AG08396 (cell line): ENCODE measurements at places on chromosomes 6 and 20.

DNA sequence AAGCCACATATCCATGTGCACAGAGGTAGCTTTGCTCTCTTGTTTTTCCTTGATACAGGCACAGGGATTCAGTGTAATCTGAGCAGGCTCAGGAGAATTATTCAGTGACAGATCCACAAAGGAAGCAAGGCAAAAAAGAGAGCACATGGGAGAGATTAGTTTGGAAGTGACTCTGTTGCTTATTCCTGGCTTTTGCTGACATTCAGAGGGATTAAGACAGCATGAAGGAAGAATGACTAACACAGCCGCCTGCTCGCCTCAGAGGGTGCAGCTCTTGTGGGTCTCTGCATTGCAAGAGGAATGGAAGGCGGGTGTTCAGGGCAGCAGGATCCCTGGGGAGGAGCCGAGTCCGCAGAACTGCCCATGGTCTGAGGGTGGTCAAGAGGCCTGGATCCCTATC lies 203.4 kb upstream of the KCNQ5 start:
- DNase-seq: peak; percentile 39

GRCh38 chr6:106281088-106281487 lies 44.5 kb downstream of the ATG5 start:
- DNase-seq: no peak

GRCh38 chr6:116512111-116512559 lies 696 bp downstream of the CALHM5 start:
- no peak for DNase-seq

DNA sequence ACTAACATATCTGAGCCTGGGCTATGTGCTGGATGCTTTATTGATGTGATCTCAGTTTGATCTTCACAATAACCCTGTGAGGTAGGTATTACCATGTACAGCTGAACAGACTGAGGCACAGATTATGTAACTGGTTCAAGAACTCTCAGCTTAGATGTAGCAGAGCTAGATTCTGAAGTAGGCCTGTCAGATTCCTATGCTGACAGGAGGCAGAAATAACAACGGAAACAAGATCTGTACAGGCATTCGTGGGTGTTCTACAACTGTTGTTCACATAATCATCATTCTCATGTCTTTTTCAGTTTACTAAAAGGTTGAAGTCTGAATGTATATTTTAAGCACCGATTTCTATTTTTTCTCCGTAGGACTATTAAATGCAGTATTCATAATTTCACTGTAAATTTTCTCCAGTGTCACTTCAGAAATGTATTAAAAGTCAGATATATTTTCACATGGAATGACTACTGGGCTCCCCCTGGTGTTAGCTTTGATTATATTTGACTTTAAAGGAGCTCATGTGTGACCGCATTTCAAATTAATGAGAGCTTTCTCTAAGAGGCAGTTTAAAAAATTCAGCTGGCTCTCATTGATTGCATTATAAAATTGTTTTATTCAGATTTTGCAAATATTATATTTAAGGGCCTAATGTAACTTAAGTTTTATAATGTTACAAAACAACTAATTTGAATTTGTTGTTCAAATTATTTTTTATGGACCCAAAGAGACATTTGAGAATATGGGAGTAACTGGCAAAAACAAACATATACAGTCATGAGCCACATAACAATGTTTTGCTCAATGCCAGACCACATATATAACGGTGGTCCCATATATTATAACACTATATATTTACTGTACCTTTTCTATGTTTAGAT lies 36.4 kb upstream of the SLC17A4 start:
- peak; percentile 16 for DNase-seq

GRCh38 chr20:5933802-5934436 lies 16.4 kb downstream of the TRMT6 start:
- no peak for DNase-seq

GRCh38 chr6:7540595-7540994 lies 876 bp upstream of the DSP start:
- no peak for DNase-seq

DNA sequence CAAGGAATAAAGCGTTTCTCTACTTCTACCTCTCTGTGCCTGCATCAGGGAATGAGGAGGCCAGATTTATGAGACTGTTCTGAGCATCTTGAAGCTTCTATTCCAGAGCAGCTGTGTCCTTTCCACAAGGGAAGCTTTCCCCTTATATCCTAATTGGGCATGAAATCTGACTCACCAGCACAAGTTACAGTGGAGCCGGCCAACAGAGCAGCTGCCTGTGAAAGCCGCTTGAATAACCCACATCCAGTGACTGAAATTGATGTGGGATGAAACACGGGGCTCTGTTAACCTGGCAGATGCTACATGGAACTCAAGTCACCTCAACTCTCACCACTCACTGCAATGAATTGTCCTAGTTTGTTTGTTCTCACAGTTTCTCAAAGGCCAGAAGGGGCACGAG lies 400.3 kb downstream of the TFAP2A start:
- no peak for DNase-seq

DNA sequence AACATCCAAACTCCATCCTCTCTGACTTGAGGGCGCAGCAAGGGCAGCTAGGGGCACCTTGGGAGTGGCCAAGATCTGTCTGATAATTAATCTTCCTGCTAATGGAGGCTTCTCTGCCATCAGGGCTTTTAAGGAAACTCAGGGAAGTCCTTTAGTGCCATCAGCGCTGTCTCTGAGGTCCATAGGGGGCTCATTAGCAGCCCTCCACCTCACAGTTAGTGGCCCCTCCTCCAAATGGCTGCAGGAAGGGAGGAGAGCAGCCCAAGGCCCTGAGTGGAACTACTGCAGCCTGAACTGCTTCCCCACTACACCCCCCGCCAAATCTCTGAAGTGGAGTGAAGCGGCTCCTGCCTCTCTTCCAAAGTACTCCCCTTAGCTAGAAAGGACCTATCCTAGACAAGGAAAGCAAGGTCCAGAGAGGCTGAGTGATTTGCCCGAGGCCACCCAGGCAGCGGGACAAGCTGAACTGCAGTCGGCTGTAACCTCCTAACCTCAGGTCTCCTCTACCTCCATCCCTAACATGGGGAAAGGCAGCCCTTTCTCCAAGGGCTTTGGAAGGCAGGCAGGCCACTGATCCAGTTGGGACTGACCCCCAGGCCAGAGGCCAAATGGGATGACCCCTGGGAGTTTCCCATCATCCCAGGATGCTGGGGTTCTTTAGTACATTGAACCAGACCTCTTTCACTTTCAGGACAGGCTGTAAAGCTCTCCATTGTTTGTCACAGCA lies 39.5 kb upstream of the ZFAND3 start:
- DNase-seq: no peak

DNA sequence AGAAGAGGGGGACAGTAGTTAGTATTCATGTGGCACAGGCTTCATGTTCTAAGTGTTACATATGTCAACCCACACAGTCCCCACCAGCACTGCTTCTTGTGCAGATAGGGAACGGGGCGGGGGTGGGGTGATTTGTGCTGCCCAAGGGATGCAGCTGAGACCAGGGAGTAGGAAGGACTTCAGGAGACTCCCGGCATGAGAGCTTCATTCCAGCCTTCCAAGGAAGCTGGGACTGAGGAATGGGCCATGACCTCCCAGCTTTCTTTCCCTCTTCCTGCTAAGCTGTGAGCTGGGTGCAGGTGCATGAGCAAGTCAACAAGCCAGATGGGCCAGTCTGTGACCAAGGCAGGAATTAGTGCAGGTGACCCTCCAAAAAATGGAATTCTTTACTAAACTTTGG lies 9.2 kb downstream of the BEND3 start:
- DNase-seq: no peak

- peak; percentile 20 for DNase-seq
Measured at GRCh38 chr20:24100370-24101011, 111.9 kb upstream of the GGTLC1 start.

- peak; percentile 98 for DNase-seq
Measured at GRCh38 chr6:19836799-19837510, at the start of gene ID4. TSS of gene ID4 (plus strand) at chr6:19837370. CDS start at chr6:19837755, 385 bp downstream.

GRCh38 chr6:160462116-160462515 lies 113.9 kb downstream of the SLC22A3 start:
- DNase-seq: no peak

DNA sequence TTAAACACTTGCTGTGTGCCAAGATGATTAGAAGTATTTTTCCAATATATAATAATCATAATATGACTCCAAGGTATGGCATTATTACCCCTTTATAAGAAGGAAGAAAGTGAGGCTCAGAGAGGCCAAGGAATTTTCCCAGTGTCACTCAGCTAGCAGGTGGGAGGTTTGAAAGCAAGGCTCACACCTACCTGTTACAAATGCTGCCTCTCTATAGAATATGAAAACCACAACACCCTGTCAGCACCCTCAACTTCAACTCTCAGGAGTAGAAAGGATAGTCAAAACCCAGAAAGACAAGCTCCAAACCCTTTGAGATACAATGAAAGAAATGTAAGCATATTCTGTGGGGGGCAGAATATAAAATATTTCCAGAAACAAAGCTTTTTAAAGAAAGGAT lies 76.7 kb downstream of the LAMP5 start:
- no peak for DNase-seq

DNA sequence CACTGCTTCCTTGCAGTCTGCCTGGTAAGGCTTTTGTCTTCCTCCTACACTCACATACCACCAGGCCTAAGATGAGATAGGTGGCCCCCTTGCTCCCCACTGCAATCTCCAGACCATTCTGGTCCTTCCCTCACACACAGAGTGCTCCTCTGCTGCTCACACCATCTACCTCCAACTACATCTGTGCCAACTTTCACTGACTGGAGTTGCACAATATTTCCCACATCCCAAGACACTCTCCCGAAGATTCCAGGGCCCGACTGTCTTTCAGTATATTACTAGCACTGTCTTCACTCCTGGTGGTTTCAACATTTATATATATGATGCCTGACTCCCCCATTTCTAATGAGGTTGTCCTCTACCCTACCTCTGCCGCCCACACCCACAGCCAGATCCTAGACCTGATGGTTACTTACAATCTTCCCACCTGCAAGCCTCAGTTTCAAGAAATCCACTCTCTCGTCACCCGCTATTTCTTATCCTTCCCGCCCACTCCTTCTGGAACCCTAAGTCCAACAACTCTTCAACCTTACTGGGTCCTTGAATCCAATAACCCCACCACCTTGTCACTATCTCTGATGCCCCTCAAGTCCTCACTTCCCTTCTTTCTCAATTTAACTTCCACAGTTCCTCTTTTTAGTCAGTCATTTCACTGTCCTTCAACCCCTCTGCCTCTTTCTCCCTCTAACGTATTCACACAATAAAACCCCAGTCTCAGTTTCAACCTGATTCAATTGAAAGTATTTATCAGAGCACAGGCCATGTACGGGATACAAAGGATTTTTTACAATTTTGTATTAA lies 21.6 kb downstream of the RALGAPA2 start:
- DNase-seq: no peak

DNA sequence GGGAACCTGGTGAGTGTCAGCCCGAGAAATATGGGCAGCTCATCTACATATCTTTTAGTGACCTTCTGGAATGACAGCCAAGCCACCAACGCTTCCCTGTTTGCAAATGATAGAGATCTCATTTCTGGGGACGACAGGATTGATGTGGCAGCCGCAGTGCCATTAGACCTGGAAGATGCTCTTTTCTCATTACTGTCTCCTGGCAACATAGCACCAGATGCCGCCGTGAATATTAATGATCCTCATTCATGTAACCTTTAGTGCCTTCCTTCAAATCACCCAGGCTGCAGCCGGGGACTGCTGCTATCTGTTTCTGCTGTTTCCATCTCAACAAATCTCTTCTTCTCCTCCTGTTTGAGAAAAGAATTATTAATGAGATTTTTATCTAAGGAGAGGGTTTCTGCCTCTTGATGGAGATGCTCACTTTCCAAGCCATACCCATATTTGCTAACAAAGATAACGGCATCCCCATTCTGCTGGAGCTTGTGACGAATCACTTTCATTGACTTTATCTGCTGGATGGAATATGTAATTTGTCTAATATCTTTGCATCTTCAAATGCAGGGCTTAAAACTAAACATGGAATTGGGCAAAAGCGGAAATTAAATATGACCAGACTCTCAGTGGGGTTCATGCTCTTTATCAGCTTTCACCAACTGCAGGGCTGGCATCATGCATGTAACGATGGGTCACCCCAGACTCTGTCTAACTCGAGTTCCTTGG lies 74.8 kb upstream of the KIF16B start:
- no peak for DNase-seq

- DNase-seq: peak; percentile 39
Measured at GRCh38 chr6:165729307-165729936, 66.4 kb upstream of the PDE10A start.

GRCh38 chr6:109279628-109280027 lies 102.6 kb downstream of the CD164 start:
- DNase-seq: no peak

DNA sequence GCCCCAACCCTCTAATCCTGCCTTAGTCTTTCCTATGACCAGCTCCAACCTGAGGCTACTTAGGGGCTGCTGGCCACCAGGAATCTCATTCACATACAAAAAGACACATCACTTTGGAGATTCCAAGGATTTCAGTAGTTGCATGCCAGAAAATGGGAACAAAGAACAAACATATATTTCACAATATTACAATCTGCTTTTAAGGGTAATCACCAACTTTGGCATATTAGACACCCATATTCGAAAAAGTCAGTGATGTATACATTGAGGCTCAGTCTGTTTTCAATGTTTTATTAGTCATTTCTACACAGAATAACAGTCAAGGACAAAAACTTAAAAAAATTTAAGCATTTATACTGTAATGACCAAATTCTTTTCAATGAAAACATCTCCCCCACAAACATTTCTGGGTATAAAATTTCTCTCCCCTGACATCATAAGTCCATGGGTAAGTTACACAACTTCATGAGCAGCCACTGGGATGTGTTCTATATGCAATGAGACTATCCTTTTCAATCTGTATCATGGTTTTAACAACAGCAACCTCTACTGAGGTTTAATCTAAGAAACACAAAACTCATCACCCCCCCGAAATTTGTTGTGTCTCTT lies 103.5 kb downstream of the MAP7 start:
- peak; percentile 11 for DNase-seq

DNA sequence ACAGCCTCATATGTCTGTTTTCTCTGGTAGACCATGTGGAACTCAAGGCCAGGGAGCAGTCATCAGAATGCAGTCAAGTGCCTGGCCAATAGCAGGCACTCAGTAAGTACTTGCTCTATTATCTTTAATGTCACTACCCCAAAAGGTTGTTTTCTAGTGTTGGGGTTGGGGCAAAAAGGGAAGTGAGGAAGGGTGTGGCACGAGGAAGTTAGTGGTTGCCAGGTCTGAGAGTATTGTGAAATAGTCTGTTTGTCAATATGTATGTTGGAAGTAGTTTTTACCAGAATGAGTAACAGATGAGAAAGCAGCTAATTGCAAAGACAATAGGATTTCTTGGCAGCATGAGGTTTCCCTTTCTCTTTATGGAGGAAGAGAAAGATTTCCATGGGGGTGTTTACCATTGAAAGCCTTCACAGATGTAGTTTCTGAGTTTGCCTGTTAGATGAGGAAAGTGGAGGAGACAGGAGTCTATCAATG lies 59.5 kb upstream of the ARMH2 start:
- DNase-seq: no peak
